ENCODE measurements at places on chromosomes 4 and X.

GRCh38 chr4:109588176-109588575 is 28.1 kb downstream of the MCUB start:
- DNase-seq = no peak

DNA sequence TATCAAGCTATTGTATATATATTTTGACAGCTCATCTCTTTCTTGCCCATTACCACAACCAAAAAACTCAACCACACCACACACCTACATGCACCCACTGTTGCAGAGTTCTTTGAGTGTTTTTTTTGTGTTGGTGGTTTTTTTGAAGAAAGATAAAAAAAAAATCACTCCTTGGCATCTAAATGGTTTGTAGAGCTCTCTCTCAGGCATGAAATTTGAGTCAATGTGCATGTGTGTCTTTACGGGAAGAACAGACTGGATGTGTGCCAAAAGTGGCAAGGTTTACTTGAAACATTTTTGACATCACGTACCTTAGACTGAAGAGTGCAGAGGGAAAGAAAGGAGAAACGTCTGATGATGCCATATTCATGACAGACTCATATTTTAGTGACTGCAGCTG is 154.2 kb downstream of the FHIP1A start:
- no peak for DNase-seq

GRCh38 chr4:151691639-151692442 is 69.0 kb downstream of the GATB start:
- no peak for DNase-seq

GRCh38 chr4:120830204-120830603 is 92.3 kb downstream of the PRDM5 start:
- no peak for DNase-seq
